NCI-H1930 (cell line): ENCODE measurements at places on chromosomes 5 and 9.

GRCh38 chr5:111043712-111044506, 27.6 kb upstream of the TSLP start:
- DNase-seq: no peak

DNA sequence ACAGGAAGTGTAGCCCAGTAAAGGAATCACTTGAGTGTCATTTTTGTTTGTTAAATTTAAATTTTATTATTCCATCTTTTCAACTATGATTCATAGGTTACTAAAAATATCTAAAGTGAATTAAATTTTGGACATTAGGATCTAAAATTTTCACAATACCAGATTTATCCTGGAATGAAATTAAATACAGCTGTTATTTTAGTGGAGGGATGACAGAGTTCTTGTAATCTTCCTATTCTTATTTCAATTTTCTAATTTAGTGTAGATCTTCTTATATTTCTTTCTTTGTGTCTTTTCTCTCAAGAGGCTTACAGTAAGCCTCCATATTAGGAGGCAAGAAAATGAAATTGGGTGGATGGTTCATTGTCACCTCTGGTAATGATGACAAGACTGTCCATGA, 167.9 kb upstream of the TNC start:
- no peak for DNase-seq

GRCh38 chr5:169063316-169063953, 237.5 kb downstream of the SLIT3 start:
- DNase-seq: no peak

DNA sequence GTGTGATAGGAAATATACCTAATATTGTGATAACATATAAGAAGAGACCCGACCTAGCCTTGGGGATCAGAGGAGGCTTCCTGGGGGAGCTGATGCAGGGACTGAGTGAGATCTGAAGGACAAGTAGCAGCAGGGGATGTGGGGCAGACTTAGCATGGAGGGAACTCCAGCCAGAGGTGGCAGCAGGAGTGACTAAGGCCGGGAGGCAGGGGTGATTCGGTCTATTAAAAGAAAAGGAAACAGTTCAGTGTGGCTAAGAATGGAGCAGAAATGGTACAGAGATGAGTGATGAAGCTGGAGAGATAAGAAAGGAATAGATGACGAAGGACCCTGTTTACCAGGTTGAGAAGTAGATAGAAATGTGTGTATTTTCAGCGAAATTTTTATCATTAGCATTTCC, 408.8 kb downstream of the ENC1 start:
- no peak for DNase-seq

GRCh38 chr9:89466451-89467277, 31.2 kb downstream of the SEMA4D start:
- DNase-seq: no peak

DNA sequence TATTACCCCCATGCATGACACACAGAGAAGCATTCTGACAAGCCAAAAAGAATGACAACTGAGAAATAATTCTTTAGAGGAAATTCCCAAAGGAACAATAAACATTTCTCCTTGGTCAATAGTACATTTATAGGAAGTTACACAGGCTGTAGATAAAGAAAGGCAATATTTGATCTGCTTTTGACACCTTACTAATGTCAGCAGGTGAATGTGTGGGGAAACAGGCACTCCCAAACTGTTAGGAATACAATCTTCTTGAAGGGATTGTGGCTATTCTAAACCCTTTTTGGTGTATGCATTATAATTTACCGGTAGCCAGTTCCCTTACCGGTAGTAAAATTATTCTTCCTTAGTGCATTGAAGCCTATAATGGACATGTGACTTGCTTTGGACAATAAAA, 116.1 kb upstream of the FTMT start:
- no peak for DNase-seq

DNA sequence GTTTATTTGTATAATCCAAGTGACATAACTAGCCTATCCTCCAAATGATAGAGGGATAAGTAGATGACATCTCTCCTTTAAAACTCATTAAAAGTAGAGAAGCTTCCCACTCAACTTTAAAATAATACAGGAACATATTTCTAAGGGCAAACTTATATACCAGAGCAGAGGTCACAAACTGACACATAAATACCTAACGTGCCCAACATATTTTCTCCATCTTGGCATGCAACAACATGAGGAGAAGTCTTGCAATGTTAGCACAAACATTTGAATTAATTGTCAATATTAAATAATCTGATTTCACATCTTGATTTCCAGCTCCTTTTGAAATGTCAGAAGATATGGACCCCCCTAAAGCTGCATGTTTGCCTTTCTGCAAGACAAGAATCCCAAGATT, 335.0 kb downstream of the DEPDC1B start:
- DNase-seq: no peak

- no peak for DNase-seq
These were observed 21.4 kb downstream of the GLRA1 start for GRCh38 chr5:151903243-151903653.

- DNase-seq: no peak
These were observed 67.1 kb downstream of the COL5A1 start for GRCh38 chr9:134708672-134709038.

- DNase-seq: no peak
These were observed 113.2 kb upstream of the ERCC6L2 start for GRCh38 chr9:95762322-95762721.

- DNase-seq: no peak
These were observed 534.5 kb downstream of the BNC2 start for GRCh38 chr9:16335788-16336580.

DNA sequence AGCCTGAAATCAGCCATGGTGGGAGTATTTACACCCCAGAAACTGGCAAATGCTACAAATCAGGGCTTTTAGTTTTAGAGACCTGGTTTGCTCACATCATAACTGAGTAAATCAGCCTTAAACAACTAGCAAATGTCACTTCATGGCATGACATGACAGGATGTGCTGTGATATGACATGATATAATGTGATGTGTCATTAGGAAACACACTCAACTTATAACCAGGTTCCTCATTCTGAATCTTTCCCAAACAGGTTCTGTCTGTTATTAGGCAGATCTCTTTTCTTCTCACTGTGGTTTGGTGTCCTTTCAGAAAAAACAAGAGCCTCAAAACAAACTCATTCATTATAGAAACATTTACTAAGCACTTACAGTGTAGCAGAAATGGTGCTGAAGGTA, 90.5 kb downstream of the ADAMTS12 start:
- no peak for DNase-seq

DNA sequence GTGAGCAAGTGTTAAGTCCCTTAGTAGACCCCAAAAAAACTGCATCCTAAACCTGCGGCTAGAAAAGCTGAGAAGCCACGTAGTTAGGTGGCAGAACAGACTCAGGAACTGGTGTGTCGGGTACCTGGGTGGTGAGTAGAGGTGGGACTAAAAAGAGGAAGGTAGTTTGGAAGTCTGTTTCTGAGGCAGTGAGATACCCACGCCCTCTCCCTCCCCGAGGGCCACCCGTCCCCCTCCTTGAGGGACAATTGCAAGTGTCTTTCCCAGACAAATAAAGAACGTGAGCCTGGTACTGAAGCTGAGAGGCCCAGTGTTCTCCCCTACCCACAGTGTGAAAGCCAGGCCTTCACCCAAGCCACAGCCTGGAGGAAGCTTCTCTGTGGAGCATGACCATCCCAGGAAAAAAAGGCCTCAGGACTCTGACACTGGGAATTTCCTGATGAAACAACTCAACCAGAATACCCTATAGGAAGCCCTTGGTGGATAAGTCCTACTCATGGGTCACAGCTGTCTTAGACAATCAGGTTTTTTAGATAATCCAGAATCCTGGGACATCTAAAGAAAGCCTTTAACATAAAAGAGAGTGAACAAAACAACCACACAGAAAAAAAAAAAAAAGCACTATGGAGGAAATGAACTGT, 7.0 kb upstream of the CD74 start:
- DNase-seq: no peak

DNA sequence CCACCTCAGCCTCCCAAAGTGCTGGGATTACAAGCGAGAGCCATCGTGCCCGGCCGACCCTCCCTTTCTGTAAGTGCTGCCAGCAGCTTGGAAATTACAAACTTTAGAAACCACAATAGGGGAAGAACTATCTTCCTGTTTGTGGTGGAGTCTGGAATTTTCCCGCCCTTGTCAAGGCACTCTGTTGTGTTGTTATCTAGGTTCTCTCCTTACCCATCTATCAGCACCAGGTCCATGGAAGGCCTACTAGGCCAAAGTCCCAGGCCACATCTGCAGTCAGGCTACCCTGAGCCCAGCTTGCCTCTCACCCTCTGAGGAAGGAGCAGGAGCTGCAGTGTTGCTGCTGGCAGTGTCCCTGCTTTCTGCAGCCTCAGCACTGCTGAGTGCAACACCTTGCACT, 214.9 kb downstream of the MCTP1 start:
- DNase-seq: no peak

DNA sequence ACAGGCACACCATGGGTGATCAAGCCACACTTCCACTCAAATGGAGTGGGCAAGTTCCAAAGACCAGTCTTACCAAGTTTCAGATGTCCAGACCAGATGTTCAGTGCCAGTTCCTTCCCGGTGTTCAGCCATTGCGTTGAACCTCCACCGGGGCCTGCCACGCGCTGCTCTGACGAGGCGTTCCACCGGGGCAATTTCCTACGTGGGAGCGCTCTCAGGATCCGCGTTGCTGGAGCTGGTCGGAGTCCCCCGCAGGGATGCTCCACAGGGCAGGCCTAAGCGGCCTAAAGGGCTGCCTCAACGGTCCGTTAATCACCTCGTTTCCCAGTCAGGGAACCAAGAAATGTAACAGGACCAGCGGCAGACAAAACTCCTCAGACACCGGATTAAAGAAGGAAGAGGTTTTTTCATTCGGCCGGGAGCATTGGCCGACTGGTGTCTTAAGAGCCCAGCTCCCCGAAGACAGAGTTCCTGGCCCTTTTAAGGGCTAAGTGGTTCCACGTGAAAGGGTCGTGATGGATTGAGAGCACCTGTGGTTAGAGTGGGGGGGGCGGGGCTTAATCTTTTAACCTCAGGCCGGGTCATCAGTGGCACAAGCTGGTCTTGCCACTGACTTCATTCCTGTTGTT, 35.7 kb upstream of the PPP1R26 start:
- DNase-seq: no peak

- DNase-seq: no peak
These were observed 145.4 kb downstream of the MAPKAP1 start for GRCh38 chr9:125561509-125562148.

GRCh38 chr5:88799938-88800535, 82.9 kb downstream of the MEF2C start:
- no peak for DNase-seq
